Omental fat pad (tissue), 4 donors: ENCODE measurements at places on chromosomes 11 and 22.

DNA sequence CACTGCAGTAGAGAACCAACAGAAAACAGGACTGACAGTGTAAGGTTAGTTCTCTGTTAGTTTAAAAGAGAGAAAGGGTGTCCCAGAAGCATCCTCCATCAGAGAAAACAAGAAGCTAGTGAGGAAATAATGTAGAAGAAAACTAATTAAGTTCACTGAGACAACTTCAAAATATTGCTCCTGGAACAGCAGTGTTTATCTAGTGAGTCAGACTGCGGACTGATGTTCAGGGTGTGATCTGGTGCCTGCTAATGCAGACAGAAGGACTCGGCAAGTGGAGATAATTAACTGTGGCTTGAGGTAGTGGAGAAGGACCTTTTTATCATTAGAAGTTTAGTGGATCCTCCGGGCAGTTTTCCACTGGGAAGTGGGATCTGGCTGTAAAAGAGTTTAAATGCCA lies 55.4 kb downstream of the CDON start:
- DNase-seq = no peak

DNA sequence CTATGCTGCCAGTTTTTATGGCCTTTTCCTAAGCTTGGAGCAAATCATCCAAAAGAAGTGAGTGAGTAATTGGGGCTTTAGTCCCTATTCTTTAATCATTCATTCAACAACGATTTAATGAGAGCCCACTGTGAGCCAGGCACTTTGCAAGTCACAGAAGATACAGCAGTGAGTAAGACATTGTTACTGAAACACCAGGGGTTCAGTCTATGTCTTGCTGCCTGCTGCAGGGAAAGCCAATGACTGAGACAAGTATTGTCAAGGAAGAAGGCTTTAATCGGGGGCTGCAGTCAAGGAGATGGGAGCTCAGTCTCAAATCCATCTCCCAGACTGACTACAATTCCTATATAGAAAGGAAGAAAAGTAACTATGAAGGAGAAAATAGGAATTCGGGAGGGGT lies 228.3 kb downstream of the FAM181B start:
- DNase-seq = no peak

DNA sequence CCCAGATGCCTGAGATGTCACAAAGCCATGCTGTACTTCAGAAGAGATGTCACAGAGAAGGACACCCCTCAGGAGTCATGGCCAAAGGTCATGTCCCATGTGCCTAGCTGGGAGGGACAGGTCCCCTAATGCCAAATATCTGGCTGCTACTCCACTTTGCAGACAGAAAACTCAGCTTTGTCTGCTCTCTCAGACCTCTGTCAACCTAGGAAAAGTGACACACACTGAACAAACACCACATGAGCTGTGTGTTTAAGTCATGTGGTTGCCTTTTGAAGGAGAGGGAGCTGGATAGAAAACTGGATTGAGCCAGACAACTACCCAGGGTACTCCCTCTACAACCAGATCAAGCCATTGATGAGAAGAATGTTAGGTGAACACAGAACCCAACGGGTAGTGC lies 3.5 kb downstream of the TRIM66 start:
- no peak for DNase-seq

GRCh38 chr11:119716582-119717498 lies 12.2 kb downstream of the NECTIN1 start:
- DNase-seq = no peak

DNA sequence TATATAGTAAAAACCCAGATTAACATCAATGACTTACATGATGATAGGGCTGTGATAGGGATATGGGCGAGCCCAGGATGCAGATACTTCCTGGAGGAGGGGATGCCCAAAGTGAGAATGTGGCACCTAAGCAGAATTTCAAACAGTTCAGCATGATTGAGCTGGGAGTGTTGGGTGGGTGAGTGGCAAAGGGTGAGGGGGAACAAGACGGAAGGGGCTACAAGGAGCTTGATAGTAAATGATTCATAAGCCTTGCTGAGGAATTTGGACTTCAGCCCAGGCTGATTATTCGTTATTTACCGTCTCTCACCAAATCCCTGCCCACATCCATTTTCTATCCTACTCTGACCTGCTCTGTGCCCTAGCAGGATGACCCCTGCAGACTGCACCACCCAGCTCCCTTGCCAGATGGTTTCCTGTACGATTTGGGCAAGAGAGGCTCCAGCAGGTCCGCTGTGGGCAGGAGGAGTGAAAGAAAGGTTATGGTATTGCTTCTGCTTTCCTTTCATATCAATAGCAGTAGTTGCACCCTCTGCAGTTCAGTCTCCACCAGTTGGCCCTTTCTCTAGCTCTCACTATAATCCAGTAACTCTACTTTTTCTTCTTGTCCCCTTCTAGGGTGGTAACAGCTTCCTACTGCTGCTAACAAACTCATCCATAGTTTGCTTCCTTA lies 30.3 kb upstream of the SIK2 start:
- no peak for DNase-seq

DNA sequence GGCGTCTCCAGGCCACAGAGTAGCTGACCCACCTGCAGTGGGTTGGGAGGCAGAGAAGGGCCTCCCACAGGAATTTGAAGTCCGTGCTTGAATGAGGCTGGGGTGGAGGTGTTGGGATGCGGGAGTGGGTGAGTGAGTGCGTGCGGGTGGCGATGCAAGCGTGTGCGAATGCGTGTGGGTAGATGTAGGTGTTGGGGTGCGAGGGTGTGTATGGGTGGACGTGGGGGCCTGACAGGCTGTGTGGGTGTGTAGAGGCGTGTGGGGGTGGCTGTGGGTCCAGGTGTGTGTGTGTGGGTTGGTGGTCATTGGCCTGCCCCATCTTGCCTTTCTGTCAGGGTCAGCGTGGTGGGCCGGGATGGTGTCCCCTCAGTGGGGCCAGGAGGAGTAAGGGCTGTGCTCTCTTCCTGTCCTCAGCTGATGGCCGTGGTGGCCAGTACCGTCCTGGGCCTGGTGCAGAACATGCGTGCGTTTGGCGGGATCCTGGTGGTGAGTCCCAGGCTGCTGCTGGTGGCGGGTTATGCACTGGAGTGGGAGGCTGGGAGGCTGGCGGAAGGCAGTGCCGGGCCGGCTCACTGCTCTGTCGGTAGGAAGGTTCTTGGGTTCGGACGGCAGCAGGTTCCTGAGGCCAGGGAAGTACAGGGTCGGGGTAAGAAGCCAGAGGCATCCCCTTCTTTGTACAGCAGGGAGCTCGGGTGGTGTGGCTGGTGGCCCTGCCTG lies 35.0 kb downstream of the TPCN2 start:
- DNase-seq = no peak

DNA sequence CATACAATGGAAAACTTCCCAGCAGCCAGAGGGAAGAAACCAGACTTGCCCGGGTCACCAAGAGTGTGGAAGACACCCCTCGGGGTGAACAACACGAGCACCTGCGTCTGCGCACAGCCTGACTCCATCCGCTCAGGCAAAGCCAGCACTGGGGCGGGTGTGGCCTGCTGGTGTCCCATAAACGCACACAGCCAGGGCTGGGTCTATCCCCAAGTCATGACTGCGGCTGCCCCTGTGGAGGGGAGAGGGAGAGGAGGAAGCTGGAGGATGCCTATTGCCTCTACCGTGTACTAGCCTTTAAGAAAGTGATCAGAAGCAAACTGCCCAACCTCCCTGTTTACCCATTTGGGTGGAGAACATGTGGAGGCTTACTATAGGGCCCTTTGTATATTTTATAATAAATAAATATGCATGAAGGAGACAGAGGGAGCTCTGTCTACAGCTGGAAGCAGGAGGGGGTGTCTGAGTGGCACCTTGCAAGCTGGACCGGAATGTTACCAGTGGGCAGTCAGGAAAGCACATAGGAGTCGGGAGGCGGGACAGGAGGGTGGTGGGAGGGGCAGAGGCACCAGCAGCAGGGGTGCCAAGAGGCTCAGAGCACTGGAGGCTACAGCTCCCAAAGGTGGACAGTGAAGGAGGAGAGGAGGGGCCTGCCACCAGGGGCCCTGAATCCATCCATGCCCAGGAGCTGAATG lies 79.6 kb downstream of the PHF21B start:
- no peak for DNase-seq

GRCh38 chr22:43829904-43830851 lies 18.1 kb upstream of the EFCAB6 start:
- no peak for DNase-seq

DNA sequence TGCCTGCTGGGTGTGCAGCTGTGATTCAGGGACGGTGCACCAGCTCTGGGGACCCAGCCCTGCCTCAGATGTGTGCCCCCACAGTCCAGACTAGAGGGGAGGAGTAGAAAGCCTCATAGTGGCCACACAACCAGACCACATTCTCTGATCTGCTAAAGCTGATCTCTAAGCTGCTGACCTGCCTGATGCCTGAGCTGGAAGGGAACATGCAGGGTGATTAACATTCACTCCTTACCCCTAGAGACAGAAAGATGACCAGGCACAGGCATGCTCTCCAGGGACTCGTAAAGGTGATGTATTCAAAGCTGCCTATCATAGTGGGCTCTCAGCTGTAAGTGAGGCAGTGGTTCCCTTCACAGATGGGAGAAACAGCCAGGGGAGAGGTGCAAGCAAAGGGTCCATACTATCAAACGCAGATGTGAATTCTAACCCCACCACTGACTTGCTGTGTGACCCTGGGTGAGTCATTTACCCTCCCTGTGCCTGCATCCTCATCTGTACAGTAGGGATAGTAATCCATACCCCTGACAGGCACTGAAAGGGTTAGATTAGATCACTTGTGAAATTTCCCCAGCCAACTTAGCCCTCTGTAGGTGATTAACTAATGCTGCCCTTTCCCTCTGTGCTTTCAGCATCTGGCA lies 29.0 kb upstream of the LRRC32 start:
- DNase-seq = no peak

GRCh38 chr11:74144592-74144991 lies 26.2 kb downstream of the C2CD3 start:
- no peak for DNase-seq

DNA sequence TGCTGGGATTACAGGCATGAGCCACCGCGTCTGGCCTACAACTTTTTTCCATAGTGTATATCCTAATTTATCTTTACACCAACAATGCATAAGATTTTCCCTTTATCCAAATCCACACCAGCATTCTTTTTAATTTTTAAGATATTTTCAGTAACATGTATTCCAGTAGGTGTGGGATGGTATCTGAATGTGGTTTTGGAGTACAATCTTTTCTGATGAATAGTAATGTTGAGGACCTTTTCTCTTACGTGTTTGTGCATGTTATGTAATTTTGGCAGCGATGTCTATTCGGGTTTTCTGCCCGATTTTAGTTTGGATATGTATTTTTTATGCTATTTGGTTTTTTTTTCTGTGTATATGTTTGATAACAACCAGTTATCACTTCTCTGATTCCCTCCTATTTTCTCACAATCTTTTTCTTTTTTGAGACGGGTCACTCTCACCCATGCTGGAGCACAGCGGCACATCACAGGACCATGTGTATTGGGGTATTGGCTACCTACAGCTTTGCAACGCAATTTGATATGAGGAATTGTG lies 114.6 kb upstream of the GRK3 start:
- DNase-seq = no peak

- no peak for DNase-seq
Observed at GRCh38 chr11:13297917-13298356, 20.3 kb downstream of the BMAL1 start.

- DNase-seq = no peak
Observed at GRCh38 chr11:68960294-68961071, 20.3 kb downstream of the MRGPRD start.

- no peak for DNase-seq
Observed at GRCh38 chr11:125720781-125721180, 25.3 kb upstream of the PATE1 start.

DNA sequence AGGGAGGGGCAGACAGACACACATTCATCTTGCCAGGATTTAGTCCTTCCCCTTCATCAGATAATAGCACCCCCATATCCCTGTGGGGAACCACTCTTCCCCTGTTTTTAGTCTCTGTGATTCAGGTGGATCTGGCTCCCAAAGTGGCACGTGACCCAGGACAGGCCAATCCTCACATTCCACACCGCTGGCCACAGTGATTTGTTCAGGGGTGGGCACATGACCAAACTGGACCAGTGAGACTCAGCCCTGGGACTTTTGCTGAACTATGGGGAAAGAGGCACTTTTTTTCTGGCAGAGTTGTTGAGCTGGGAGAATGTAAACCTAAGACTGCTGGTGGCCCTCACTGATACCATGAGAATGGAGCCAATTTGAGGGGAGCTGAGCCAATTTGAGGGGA lies 19.1 kb upstream of the KCNJ11 start:
- no peak for DNase-seq

DNA sequence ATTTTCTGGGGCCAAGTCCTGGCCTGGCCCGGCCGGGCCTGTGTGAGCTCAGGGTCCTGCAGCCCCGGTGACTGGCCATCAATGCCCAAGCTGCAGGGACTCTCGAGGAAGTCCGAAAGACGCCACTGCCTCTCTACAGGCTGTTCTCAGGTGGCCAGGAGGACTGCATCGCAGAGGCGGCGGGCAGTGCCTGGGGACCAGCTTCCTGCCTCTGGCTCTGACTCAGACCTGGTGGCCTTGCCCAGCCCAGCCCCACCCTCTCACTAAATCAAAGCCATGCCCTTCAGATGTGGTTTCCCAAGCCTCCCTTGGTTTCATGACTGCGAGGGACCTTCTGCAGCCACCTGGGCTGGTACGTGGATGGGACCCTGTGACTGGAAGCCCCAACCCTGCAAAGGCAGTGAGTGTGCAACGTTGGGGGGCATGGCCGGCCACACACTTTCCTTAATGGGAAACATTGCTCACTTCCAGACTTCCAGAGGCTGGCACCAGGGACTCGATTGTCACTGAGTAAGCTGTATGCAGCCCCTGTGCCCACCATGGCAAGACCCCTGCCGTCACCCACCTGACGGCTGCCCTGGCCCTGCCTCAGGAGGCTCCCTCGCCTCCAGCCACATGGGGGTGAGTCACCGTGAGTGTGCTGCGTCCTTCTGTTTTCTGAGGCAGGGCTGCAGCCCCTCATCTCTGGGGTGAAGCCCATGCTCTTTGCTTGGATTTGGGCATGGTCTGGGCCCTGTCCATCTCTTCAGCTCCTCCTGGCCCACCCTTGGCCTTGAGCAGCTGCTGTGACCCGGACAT lies 6.0 kb upstream of the FGF3 start:
- no peak for DNase-seq

DNA sequence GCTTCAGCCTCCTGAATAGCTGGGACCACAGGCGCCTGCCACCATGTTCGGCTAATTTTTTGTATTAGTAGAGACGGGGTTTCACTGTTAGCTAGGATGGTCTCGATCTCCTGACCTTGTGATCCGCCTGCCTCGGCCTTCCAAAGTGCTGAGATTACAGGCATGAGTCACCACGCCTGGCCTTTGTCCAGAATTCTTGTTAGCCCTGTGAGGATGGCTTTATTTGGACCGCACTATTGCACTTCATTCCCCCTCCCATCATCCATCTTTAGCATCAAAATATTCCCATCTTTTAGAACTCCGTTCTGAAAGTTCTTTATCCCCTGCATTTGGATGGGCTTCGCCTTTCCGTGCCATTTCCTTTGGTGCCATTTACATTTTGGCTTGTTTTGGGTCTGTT lies 2.6 kb downstream of the SAMM50 start:
- no peak for DNase-seq
